Mammary microvascular endothelial cell (primary cell): ENCODE measurements at places on chromosomes 7 and 10. TPM values are rescaled to one million over a fixed set of nuclear protein-coding genes. Genes with fewer than 3 reads are reported as not detected.

The PODXL gene
- 415 and 461 TPM in 2 replicates for total RNA-seq

The CFAP43 gene
- total RNA-seq: 0.15 TPM in 1 of 2 replicates, not detected in the other

The AGR3 gene
- total RNA-seq: not detected in 2 replicates

The C7orf33 gene
- total RNA-seq: not detected in 2 replicates

The SFMBT2 gene
- total RNA-seq: 1.6 and 1.8 TPM in 2 replicates

The CEP55 gene
- total RNA-seq: 83.6 and 85.5 TPM in 2 replicates

The PPP1R17 gene
- not detected in 2 replicates for total RNA-seq

The CYP17A1 gene
- not detected in 2 replicates for total RNA-seq

The SPDYE2B gene
- not detected in 2 replicates for total RNA-seq

The DKK1 gene
- 148 and 166 TPM in 2 replicates for total RNA-seq

The MYPN gene
- total RNA-seq: 0.40 and 0.79 TPM in 2 replicates

The KCNH2 gene
- total RNA-seq: not detected in 2 replicates

The EVX1 gene
- total RNA-seq: not detected in 2 replicates

The VPS37D gene
- 0.69 and 1.8 TPM in 2 replicates for total RNA-seq

The AKR1B1 gene
- total RNA-seq: 90.6 and 98.5 TPM in 2 replicates

The ANKRD22 gene
- not detected in 2 replicates for total RNA-seq

The FZD1 gene
- 6.0 and 6.2 TPM in 2 replicates for total RNA-seq

The CRHR2 gene
- not detected in 2 replicates for total RNA-seq

The VSIR gene
- total RNA-seq: 47.2 and 59.2 TPM in 2 replicates

The BEND7 gene
- total RNA-seq: 8.8 and 9.6 TPM in 2 replicates

The DGKB gene
- not detected in 2 replicates for total RNA-seq

The SLC26A4 gene
- total RNA-seq: 1.1 and 1.3 TPM in 2 replicates

The PNLIP gene
- not detected in 2 replicates for total RNA-seq

The TMED4 gene
- total RNA-seq: 97.1 and 97.9 TPM in 2 replicates

The ARMC3 gene
- total RNA-seq: not detected in 2 replicates

The SLC26A5 gene
- not detected in 2 replicates for total RNA-seq

The SUGCT gene
- total RNA-seq: 1.6 TPM in 1 of 2 replicates, not detected in the other

The TMUB1 gene
- 35.4 and 40.9 TPM in 2 replicates for total RNA-seq

The GDF10 gene
- not detected in 2 replicates for total RNA-seq

The CNTNAP2 gene
- total RNA-seq: 0.20 TPM in 2 replicates

The ZKSCAN5 gene
- 7.5 and 8.9 TPM in 2 replicates for total RNA-seq

The SEMA4G gene
- 0.84 and 1.8 TPM in 2 replicates for total RNA-seq

The KCNIP2 gene
- not detected in 2 replicates for total RNA-seq

The RNF148 gene
- total RNA-seq: 0.40 and 0.44 TPM in 2 replicates

The AP3M1 gene
- 40.8 and 45.8 TPM in 2 replicates for total RNA-seq

The RAB18 gene
- total RNA-seq: 26.6 and 36.3 TPM in 2 replicates

The TSPAN33 gene
- 0.13 and 0.64 TPM in 2 replicates for total RNA-seq

The NDUFB8 gene
- 220 and 254 TPM in 2 replicates for total RNA-seq

The PI4K2A gene
- total RNA-seq: 25.2 and 26.0 TPM in 2 replicates

The BTBD16 gene
- total RNA-seq: not detected in 2 replicates

The C10orf53 gene
- total RNA-seq: not detected in 2 replicates

The GTF2IRD2 gene
- total RNA-seq: 7.5 and 10.6 TPM in 2 replicates

The RGR gene
- total RNA-seq: not detected in 2 replicates

The CYP3A7 gene
- not detected in 2 replicates for total RNA-seq

The UCMA gene
- not detected in 2 replicates for total RNA-seq

The ANKRD30A gene
- not detected in 2 replicates for total RNA-seq

The CWF19L1 gene
- total RNA-seq: 26.7 and 31.2 TPM in 2 replicates
